ENCODE measurements at places on chromosomes 13 and 19.

- no peak for DNase-seq
These were observed 123.7 kb downstream of the CACNA1A start for GRCh38 chr19:13382633-13382938.

- DNase-seq = no peak
These were observed 4.7 kb upstream of the SHKBP1 start for GRCh38 chr19:40571831-40572495.

- no peak for DNase-seq
These were observed 92.7 kb upstream of the GPR12 start for GRCh38 chr13:26853323-26853722.

DNA sequence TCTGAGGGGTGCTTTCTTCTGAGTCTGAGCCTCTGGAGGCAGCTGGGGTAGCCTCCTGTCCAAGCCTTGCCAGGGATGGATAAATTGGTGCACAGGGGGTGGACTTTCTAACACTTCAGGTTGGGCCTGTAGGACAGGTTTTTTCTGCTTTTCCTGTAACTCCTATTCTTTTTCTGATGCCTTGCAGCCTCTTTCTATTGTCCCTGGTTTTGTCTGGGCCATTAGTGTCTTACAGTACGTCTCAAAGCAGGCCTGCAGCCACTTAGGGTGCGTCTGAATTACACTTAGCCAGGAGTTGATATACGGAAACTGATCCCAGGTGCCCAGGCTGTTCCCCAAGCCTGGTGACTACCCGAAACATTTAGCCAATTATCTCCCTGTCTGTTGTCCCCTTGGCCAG lies 213.3 kb upstream of the HTR2A start:
- DNase-seq = peak; percentile 30
